Activated CD4-positive, alpha-beta memory T cell treated with anti-CD3 and anti-CD28 coated beads for 36 hours (primary cell): ENCODE measurements at places on chromosomes 1 and 21.
A peak's percentile ranks its signal among the peaks of the same experiment; 100 is the strongest.

- no peak for DNase-seq
These were observed 6.6 kb downstream of the MR1 start for GRCh38 chr1:181040284-181040865.

GRCh38 chr1:111593403-111594305, 25.9 kb upstream of the RAP1A start:
- no peak for DNase-seq

GRCh38 chr1:167434306-167434705, 84.0 kb downstream of the CD247 start:
- DNase-seq = no peak

- peak; percentile 63 for DNase-seq
These were observed 7.0 kb upstream of the IGSF21 start for GRCh38 chr1:18100491-18101063.

DNA sequence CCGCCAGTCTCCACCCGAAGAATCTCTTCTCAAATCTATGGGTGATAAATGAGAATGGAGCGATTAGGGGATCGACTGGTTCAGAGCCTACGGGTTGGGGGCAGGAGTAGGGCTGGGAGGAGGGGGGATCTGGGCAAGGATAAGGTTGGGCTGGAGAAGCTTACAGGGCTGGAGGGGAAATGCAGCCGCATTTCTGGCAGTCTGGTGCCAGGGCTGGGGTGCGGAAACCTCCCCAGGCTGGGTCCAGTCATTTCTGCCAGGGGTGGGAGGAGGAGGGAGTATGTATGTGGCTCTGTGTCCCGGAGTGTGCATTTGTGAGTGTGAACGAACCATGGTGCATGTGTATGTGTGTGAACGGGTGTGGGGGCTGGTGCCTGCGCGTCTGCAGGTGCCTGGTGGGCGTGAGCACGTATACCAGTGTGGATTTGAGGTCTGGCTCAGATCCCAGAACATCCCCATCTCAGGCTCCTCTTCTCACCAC, 10.2 kb downstream of the C1orf216 start:
- DNase-seq = peak; percentile 53

- DNase-seq = no peak
These were observed 225.5 kb upstream of the ADAMTS5 start for GRCh38 chr21:27192281-27192949.

DNA sequence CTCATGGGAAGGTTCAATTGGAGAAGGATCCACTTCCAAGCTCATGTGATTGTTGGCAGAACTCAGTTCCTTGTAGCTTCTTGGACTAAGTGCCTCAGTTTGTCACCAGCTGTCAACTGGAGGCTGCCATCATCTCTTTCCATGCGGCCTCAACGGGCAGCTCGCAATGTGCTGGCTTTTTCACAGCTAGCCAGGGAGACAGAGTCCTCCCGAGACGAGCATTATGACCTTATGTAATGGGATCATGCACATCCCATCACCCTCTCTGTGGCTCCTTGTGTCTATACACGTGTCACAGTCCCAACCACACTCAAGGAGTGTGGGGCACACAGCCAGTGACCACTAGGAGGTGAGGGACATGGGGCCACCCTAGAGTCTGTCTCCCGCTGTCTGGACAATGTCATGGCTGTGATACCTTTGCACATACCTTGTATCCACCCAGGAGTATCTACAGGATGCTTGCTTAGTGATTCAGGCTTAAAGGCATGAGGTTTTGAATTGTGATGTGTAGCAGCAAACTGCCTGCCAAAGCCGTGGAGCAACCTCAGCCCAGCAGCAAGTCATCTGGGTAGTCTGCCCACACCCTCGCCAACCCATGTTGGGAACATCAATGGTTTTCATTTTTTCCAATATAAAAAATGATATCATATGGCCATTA, 3.9 kb upstream of the KRTAP10-6 start:
- no peak for DNase-seq

GRCh38 chr1:247322849-247323586, 8.6 kb downstream of the ZNF496 start:
- DNase-seq = peak; percentile 47

DNA sequence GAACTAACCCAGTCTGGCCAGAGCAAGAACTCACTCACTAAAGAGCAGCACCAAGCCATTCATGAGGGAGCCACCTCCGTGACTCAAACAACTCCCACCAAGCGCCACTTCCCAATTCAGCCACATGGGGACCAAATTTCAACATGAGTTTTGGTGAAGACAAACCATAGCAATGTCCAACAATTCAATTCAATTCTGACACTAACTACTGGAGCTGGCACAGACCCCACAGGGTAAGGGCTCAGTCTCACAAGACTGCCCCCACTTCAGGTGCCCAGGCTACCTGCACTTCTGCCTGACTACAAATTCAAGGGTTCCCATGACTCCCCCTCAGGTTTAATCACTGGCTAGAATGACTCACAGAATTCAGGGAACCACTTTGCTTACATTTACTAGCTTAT, 48.8 kb upstream of the RAP1A start:
- peak; percentile 62 for DNase-seq

- DNase-seq = no peak
These were observed 228.1 kb downstream of the SDCCAG8 start for GRCh38 chr1:243483952-243484351.

DNA sequence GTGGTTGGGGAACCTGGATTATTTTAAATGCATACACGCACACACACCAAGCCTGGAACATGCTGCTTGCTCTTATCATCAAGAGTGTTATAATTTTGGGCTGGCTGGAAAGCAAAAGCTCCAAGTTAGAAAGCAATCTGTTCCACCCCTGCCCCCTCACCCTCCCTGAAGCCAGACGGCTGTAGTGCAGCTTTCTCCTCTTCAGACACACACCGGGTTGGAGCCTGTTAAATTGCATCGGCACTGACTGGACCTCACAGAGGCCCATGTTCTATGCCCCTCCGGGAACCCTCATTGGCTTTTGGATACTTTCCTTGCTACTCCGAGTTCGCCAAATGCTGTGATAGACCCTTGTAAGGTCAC, 90.6 kb upstream of the KCNJ15 start:
- DNase-seq = no peak

GRCh38 chr21:31265366-31266013, 78.6 kb downstream of the TIAM1 start:
- DNase-seq = no peak

DNA sequence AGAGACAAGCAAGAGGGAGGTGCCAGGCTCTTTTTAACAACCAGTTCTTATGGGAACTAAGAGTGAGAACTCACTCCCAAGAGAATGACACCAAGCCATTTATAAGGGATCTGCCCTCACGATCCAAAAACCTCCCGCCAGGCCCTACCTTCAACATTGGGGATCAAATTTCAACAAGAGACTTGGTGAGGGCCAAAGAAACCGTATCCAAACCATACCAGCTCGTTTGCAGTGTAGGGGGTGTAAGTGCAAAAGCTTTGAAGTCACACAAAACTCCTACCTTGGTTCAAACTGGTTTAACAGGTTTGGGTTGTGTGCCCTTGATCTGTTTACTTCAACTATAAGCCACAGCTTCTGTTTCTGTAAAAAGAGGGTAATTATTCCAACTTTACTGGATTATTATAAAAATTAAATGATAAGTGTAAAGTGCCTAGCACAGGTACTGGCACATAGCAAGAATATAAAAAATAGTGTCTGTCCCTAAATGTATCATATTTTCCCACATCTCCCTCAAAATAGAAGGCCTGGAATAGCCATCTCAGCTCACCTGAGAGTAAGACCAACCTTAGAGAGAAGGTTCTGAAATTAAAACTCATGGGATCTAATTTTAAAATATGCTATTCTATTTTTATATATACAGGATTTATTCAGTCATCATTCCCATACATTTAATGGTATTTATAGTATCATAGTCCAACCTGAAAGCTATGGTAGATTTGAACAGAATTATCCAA, 7.0 kb upstream of the USP25 start:
- no peak for DNase-seq

DNA sequence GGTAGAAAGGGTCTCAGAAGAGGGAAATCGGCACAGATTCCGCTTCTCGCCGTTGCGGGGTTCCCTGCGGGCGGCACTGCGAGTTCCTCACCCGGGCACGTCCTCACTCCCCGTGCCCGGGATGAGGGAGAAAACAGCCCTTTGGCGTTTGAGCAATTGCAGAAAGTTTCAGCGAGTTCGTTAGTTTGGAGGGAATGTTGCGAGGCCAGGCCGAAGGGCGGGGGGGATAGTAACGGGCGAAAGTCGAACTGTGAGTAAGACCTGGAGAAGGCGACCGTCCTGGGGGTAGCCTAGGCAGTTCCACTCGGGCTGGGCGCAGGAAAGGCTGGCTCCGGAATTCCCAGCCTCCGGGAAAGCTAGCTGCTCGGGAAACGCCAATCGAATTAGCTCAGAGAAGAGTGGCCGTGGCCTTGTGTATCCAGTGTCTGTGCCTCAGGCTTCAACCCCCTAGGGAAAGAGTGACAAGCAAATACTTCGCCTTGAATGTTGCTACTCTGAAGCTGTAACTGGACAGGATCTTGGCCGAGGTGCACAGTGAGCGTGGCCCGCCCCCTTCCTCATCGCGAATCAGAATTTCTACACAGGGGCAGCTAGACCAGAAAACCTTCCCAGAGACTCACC, 787 bp downstream of the PTGFR start:
- DNase-seq = no peak

DNA sequence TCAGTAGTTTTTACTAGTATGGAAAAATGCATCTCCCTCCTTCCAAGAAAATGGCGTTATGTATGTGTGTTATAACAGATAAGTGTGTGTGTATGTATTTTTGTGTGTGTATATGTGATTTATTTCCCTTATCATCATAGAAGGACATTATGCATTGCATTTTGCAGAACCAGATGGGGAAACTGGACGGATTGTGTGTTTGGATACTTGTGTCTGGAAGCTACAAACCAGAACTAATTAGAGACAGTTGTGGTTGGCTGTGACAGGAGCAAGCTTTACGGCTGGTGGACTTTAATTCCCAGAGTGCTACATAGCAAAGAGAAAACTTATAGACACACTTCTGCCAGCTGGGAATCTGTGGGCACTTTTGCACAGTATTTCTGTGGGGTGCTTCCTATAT, 162.5 kb downstream of the RWDD3 start:
- no peak for DNase-seq

GRCh38 chr21:46003575-46004007, 22.0 kb downstream of the COL6A1 start:
- DNase-seq = peak; percentile 6

- no peak for DNase-seq
These were observed 55.5 kb downstream of the ECE1 start for GRCh38 chr1:21234779-21235178.

GRCh38 chr1:203913073-203913521, 51.7 kb downstream of the SNRPE start:
- no peak for DNase-seq

- no peak for DNase-seq
These were observed 1.0 kb upstream of the SLC6A9 start for GRCh38 chr1:44032170-44032790.
